ENCODE measurements at places on chromosomes 7 and 10.

DNA sequence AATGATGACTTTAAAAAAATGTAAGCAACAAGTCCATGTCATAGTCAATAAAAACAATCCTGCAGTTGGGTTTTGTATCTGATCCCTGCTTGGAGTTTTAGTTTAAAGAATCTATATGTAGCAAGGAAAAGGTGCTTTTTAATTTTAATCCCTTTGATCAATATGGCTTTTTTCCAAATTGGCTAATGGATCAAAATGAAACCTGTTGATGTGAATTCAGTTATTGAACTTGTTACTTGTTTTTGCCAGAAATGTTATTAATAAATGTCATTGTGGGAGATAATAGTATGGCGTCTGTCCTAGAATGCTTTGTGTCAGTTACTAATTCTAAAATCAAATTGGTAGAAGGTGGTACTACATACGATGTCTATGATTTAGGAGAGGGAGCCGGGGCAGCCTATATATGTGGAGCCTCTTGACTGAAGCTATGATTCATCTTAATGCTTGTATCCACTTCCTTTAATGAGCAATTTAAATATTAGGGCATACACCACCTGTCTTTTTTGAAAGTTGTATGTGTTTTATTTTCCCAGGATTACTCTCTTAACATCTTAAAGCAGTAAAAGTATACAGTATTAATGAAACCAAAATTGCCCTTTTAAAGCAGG is 10.3 kb upstream of the PBLD start:
- DNase-seq, result no peak

- DNase-seq, result no peak
Measured at GRCh38 chr7:26538689-26539088, 247.0 kb downstream of the SNX10 start.

DNA sequence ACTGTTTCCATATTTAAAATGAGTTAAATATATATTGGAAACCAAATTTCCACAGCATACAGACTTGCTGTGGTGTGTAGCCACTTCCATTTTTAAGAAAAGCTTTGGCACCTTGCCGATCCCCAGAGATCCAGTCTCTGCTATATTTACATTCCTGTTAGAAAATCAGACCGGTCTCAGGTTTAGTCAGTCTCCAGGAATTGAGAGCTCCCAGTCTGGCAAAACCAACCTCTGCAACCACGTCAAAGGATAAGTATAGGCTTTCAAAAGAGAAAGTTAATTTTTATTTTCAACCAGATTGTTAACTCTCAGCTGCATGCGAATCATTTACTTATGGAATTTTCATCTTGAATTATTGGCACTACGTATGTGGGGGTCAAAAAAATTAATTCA is 28.2 kb downstream of the PUS7 start:
- no peak for DNase-seq

DNA sequence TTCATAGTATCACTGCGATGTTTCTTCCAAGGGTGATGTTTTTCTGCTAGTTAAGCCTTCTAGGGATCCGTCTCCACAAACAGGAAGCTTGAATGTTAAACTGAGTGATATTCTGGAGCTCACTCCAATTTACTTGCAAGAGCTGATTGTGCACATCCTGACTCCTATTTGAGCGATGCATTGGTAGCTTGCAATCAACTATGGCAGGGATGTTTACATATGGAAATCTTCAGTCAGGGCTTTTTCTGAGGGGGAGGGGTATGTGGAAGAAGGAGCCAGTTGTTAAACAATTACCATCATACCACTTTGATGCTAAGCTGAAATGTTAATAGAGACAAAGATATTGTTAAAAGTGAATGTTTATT is 43.2 kb upstream of the NXPH1 start:
- DNase-seq, result no peak

GRCh38 chr7:5470167-5470532 is 46.5 kb upstream of the TNRC18 start:
- DNase-seq, result no peak

DNA sequence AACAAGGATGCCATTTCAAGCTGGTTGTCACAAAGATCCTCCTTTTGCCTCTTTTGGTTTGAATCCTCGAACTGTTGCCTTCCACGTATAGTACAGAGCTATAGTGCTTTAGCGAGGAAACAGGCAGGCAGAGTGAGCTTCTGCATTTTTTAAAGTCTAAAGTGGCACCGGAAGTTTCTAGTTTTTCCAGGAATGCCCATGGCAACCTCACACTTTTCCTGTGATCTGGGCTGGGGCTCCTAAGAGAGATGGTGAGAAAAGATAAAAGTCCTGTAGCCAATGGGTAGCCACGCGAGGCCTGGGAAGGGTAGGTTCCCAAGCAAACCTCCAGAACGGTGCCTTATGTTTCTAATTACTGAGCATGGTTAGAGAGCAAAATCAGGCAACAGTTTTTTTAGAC is 76.7 kb downstream of the CALD1 start:
- DNase-seq, result no peak

- DNase-seq, result no peak
Measured at GRCh38 chr10:97154162-97154561, 31.6 kb downstream of the SLIT1 start.

- no peak for DNase-seq
Measured at GRCh38 chr10:51106311-51106945, 32.1 kb downstream of the PRKG1 start.

Measured in CD4-positive, alpha-beta T cell treated with Interleukin-2 at 100 ng/mL for 4 hours (primary cell).